ENCODE measurements at places on chromosomes 13 and 19.

- DNase-seq, result no peak
Observed at GRCh38 chr19:5308451-5309437, 31.9 kb downstream of the PTPRS start.

DNA sequence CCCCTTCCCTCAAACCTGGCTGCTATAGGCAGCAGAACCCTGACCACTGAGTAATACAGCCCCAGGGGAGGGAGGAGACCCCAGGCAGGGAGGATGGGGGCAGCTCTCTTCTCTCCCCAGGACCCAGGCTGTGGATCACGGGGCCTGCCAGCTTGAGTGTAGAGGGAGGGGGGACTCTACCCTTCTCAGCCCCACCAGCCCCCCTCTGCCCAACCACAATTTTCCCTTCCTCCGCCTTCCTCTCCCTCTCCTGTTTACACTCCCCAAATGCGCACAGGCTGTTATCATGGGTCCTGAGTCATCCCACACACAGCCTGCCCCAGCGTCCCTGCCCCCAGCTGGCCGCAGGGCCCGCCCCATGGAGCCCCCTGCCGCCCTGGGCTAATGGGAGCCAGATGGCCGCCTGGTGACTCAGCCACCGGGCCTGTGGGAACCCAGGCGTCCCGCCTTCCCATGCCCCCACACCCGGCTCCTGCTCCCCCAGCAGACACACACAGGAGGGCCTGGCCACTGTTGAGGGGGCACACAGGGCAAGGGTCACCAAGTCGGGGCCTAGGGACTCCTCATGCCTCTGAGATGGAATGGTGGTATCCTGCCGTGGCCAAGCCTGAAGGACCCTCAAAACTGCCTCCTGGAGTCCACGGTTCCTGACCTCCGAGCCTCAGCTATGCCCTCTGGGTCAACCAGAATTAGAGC, 13.6 kb downstream of the CCDC97 start:
- no peak for DNase-seq

- DNase-seq, result no peak
Observed at GRCh38 chr13:81577601-81578195, 1236.8 kb upstream of the SPRY2 start.

DNA sequence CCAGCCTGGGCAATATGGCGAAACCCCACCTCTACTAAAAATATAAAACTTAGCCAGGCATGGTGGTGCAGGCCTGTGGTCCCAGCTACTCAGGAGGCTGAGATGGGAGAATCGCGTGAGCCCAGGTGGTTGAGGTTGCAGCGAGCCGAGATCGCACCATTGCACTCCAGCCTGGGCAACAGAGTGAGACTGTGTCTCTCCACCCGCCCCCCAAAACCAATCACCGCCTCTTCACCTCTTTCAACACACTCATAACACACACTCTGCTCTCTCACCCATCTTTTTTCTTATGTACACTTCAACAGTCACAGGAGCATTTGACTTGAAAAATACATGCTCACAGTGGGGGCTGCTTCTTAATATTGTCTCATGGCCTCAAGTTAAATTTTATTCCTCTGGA, 76.8 kb downstream of the ESD start:
- no peak for DNase-seq

GRCh38 chr19:824885-825284, 2.8 kb upstream of the AZU1 start:
- no peak for DNase-seq

DNA sequence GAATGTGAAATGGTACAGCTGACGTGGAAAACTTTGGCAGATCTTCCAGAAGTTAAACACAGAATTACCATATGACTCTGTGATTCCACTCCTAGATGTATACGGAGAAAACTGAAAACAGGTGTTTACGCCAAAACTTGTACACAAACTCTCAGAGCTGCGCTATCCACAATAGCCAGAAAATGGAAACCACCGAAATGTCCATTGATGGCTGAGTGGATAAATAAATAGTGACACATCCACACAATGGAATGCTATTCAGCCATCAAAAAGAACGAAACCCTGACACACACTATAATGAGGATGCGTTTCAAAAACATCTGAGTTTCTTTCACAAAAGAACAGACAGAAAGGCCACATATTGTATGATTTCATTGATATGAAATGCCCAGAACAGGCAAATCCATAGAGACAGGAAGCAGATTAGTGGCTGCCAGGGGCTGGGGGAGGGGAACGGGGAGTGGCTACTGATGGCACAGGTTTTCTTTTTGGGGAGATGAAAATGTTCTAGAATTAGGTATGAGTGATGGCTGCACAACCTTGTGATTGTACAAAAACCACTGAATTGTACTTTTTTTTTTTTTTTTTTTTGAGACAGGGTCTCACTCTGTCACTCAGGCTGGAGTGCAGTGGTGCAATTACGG, 33.0 kb downstream of the IL12RB1 start:
- DNase-seq, result no peak

DNA sequence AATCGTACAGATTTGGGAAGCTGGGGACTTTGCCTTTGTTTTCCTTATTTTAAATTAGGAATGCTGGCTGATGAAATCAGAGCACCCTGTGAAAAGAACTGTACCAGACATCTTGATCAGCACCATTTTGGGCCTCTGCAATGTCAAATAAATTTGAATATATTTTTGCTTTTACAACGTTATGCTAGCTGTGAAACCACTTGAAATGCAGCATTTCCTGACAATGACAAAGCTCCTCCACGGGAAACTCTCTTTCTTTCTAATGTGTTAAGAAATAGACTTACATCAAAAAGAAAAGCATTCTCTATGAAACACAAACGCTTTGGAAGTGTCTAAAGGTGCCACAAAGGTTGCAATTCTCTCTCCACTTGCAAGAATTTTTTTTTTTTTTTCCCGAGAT, 47.1 kb upstream of the MAP3K10 start:
- DNase-seq, result no peak

- peak; percentile 57 for DNase-seq
Observed at GRCh38 chr19:53792721-53793433, 31.2 kb downstream of the NLRP12 start.

DNA sequence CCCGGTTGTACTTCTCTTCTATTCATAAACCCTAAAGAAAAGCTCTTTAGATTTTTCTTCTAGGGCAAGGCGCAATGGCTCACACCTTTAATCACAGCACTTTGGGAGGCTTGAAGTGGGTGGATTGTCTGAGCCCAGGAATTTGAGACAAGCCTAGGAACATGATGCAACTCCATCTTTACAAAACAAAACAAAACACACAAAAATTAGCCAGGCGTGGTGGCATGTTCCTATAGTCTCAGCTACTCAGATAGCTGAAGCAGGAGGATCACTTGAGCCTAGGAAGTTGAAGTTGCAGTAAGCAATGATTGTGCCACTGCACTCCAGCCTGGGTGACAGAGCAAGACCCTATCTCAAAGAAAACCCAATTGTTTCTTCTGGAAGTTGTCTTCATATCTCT, 240.3 kb downstream of the SHISA2 start:
- DNase-seq, result no peak

- no peak for DNase-seq
Observed at GRCh38 chr13:36981156-36981743, 17.9 kb downstream of the ALG5 start.

DNA sequence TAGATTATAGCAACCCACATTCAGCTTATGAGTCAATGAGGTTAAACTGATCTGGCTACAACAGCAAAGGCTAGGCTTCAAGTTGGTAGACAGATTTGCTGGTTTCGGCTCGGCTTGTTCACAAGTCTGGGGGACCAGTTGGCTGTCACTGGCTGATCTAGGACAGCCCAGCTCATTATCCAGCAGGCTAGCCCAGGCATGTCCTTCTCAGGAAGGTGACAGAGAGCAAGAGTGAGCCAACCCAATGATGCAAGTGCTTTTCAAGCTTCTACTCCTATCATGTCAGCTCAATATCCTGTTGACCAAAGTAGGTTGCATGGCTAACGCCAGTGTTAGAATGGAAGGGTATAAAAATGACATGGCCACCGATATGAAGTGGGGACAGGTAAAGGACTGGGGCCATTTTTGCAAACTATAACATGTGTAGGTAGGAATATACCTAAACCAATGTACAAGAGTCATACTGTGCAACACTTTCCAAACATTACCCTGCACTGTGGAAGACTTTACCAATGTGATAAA, 220.9 kb upstream of the SOX21 start:
- DNase-seq, result no peak
